Breast epithelium (tissue), 4 donors: ENCODE measurements at places on chromosomes 7 and 10. TPM values are rescaled to one million over a fixed set of nuclear protein-coding genes. Genes with fewer than 3 reads are reported as not detected.

GRCh38 chr10:113541549-113541927 is 11.3 kb upstream of the HABP2 start:
- no peak for DNase-seq

DNA sequence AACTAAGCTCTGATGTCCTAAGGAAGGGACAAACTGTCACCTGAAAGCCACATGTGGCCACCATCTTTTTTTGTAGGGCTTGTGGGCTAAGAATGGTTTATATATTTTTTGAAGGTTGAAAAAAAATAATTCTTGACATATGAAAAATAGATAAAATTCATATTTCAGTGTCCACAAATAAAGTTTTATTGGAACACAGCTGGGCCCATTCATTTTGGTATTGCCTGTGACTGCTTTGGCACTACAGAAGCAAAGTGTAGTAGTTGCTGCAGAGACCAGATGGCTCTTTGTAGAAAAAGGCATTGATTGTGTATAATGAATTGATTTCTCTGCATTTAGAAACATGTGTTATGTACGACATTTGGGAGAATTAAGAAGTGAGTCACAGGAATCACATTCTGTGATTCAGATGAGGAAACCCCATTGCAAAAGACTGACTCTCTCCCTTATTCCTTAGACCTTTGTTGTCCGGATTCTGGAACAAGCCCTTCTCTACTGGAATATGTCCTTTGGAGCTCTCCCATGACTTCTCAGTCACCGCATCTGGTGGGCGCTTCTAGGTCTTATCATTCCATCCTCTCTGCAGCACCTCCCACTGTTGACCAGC is 438.7 kb downstream of the LRMDA start:
- no peak for DNase-seq

DNA sequence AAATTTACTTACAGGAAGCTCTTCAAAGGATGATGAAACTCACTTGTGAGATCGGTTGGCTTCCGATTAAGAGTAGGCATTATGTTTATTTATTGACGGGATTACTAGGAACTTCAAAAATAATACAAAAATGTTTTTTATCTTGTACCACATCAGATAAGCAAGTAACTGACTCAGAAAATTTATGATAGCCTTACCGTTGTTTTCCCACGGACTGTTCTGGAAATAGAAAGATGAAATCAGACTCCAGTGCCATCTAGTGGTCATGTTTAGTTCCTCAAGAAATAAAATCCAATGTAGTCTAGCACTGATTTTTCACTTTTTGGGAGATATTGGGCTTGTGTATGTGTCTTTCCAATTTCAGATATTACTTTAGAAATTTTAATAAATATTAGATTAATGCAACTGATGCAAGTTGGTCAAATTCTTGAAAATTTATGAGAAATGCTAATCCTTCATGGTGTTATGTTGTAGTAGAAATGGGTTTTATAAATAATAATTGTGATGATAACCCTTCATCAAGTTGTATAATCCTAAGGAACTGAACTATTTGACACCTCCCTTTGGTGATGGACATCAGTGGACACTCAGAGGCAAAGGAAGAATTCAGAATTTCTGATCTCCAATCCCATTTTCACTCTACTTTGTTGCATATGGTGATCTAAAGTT is 168.8 kb downstream of the TMEM26 start:
- DNase-seq, result no peak

DNA sequence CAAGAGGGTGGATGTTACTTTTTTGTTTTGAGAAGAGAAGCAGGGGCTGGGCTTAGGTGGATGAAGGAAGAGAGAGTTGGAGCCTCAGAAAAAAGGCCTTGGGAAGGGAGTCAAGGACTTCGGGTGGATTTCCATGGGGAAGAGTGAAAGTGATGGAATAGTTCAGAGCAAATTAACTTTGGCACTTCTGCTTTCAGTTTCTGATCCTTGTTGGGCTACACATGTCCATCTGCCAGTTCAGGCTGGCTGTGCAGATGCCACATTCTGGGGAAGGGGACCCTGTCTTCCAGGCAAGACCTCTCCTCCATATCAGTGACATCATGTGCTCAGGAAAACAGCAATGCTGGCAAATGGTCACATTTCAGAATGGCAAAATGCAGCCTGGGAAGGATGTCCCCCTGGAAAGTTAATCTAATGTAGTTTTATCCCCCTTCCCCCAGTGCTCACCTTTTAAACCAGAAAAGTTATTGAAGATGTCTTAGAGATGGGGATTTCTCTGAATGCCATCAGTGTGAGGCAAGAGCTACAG is 86.0 kb downstream of the WDFY4 start:
- no peak for DNase-seq

- no peak for DNase-seq
These were observed 17.2 kb downstream of the MMS19 start for GRCh38 chr10:97481071-97481470.

- no peak for DNase-seq
These were observed 30.1 kb upstream of the PTPRN2 start for GRCh38 chr7:158617737-158618128.

DNA sequence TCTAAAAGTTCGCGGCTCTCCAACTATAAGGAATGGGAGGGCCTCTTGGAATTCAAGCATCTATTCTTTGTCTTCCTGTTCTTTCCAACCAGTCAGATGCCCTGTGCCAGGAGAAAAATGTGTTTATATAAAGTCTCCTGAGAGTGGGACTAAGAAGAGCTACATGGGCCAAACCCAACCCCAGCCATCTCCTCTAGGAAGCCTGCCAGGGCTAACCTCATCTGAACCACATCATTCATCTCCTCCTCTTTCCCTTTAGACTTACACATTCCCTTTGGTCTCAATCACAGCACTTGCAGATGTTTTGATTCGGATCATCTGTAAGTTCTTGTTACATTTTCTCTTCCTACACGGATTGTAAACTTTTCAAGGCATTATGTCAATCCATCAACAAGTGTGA is 62.6 kb downstream of the DOCK4 start:
- DNase-seq, result no peak

- no peak for DNase-seq
These were observed 135.9 kb downstream of the ZMYND11 start for GRCh38 chr10:271201-271600.

- no peak for DNase-seq
These were observed 78.3 kb downstream of the LRRC17 start for GRCh38 chr7:102991077-102991539.

DNA sequence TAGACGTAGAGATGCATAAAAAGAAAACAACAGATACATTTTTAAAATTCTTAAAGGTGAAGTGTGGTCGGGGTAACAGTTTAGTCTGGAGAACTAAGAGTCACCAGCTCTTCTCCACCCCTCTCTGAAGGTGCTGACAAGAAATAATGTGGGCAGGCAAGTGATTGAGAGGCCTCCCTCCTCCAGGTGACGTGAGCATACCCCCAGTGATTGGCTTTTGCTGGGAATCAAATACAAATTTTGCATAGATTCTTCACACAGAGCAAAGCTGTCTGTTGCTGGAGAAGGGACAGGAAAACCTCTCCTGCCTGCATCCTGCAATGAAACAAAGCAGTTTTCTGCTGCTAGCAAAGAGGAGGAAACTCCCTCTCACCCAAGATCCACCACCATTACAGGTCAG is 115.0 kb downstream of the DGKB start:
- no peak for DNase-seq

GRCh38 chr10:6402349-6402709 is 177.7 kb downstream of the PRKCQ start:
- DNase-seq, result no peak

- DNase-seq, result no peak
These were observed 370.2 kb downstream of the PHF14 start for GRCh38 chr7:11343818-11344413.

- no peak for DNase-seq
These were observed 9.3 kb downstream of the ZNF212 start for GRCh38 chr7:149248777-149249176.

DNA sequence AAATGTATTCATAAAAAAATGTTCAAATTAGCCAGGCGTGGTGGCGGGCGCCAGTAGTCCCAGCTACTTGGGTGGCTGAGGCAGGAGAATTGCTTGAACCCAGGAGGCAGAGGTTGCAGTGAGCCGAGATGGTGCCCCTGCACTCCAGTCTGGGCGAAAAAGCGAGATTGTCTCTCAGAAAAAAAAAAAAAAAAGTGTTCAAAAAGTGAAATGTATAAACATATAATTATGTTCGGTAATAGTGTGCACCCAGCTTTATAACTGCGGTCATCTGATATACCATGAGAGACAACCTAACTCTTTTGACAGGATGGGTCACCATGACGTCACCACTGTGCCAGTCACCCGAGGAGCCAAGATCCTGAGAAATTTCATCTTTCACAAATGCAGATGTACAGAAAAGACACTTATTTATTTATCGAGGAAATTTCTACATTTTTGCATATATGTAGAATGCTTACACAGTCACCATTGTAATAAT is 594 bp upstream of the RP9 start:
- no peak for DNase-seq

DNA sequence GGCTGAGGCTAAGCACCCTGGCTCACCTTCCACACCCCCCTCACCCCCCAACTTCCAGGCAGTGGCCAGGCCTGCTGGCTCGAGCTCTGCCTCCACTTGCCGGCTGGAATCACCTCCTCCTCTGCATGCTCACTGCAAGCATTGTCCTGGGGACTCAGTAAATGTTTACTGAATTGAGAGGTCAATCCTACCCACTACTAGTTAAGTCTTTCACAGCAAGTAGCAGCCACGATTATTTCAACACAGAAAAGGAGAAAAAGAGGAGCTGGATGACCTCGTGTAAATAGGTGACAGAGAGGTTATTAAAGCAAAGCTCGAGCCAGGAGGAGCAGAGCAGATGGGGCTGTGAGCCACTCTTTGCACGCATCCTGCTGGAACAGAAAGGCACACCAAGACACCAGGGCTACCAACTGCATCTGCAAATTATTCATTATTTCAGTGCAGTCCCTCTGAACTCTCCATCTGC is 32.1 kb downstream of the HIPK2 start:
- no peak for DNase-seq

DNA sequence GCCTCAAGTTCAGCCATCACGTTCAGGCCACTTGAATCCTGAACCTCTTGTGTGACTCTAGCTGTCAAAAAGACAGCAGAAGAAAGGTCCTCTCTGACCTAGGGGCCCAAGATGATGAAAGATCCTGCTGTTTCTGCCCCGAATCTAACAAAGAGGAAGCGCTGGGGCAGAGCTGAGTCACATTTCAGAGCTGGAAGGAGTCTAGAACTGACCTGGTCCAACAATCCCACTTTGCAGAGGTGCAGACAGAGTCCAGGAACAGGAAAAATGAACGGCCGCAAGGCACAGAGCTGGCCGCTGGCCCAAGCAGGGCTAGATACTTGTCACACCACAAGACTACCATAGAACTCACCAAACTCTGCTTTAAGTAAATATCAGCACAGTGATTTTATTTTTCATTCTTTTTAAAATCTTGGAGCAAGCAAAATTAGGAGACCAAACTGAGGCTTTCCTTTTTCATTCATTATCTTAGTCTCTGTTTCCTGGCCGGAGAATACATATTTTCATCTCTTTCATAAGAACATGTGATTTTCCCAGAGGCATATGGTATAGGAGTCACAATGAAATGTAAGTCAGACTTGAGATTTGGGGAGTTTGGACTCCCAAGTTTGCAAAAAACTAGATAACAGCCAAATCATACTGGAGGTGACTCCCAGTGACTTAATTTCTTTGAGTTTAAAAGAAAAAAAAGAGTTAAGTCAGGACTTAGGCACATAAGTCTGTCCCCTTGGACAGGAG is 52.8 kb downstream of the CHST15 start:
- no peak for DNase-seq

- peak; percentile 25 for DNase-seq
These were observed 27.8 kb downstream of the STEAP4 start for GRCh38 chr7:88278881-88279280.

DNA sequence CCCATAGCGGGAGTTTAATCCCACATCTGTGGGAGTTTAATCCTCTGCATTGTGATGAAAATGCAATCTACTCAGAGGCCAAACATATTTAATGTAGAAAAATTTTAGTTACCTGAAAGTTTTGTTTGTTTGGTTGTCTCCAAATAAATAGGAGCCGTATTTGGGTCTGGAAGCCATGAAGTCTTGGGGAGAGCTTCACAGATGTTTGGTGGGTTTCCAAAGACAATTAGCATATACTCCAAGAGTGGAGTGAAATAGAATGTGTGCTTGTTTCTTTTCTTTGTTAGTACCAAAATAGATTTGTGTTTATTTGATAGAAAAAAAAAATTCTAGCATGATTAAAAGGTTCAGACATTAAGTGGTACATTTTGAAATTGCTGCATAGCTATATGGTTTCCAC is 50.9 kb downstream of the ANK3 start:
- DNase-seq, result no peak

DNA sequence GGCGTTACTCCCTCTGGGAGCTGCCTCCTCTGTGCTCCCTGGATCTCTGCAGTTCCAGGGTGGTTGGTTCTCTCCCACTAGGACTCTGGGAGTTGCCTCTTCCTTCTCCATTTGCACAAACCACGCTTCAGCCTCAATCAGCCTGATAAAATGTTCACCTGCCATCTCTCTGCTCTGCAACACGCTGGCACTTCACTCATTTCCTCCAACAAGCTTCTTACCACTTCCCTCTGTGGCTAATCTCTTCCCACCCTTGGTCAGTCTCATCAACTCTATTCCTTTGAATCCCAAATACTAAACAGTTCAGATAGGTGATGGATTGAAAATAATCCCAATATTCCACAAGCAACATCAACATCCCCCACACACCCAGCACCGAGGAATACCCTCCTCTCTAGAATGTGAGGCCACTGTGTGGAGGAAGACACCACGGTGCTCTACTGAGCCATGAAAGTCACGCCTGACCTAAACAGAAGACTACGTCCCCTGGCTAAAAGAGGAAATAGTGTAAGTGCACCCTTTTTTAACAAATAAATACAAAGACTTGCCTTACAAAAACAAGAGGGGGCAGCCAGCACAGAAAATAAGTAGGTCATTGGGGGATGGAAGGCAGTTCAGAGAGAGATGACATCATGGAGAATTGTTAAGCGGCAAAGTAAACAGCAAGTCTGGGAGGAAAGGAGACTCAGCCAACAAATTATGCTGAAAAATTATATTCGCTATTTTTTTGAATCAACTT is 1.9 kb upstream of the FAM170B start:
- DNase-seq, result no peak

DNA sequence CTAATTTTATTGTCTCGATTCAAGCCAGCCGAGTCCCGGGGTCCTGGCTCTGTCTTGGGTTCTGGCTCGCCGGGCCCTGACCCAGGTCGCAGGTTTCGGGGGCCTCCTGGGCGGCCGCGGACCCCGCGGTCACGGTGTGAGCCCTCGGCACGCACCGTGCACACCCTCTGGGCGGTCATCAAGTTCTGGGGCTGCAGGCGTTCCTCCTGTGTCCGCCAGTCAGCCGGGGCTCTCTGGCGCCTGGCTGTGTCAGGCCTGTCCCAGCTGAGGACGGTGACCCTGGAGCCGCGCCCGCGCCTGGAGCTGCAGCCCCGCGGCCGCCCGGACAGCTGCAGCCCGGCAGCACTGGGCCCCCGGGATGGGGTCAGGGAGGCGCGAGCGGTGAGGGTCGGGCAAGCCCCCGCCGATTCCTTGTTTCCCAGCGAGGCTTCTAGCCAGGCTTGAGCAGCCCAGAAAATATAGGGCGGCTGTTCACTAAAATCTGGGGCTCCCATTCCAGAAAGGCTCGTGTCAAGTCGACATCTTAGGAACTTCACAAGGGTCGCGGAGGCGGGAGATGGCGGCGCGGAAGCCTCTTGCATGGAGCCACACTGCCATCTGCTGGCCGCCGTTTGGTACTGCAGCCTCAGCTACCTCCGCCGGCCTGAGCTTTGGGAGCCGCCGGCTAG is 4.2 kb upstream of the HOXA7 start:
- DNase-seq, result peak; percentile 87

HKDC1 gene
- total RNA-seq, result 0.15 TPM

FRAT1 gene
- total RNA-seq, result 11.6 TPM

SPDYE5 gene
- not detected for total RNA-seq

CLDN3 gene
- total RNA-seq, result 81.6 TPM

FAM25C gene
- total RNA-seq, result not detected

C10orf143 gene
- 6.6 TPM for total RNA-seq

ENKUR gene
- not detected for total RNA-seq
